ENCODE measurements at places on chromosomes 2 and 18.

DNA sequence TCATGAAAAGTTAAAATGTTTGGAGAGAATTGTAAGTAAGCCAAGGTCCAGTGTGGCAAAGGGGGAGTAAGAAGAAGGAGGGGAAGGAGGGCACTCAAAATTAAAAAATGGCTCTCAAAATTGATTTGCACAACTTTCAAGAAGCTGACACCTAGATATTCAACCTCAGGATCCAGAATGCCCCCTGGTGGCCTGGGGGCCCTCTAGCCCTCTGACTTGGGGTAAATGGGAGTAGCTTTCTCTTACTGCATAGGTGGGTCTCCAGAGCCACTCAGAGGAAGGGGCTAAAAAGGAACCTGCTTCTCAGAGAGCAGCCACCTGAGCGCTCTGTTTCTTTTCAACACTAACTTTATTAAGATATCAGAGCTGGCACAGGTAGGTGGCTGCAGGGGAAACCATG is 968.5 kb downstream of the BCL11A start:
- no peak for DNase-seq

DNA sequence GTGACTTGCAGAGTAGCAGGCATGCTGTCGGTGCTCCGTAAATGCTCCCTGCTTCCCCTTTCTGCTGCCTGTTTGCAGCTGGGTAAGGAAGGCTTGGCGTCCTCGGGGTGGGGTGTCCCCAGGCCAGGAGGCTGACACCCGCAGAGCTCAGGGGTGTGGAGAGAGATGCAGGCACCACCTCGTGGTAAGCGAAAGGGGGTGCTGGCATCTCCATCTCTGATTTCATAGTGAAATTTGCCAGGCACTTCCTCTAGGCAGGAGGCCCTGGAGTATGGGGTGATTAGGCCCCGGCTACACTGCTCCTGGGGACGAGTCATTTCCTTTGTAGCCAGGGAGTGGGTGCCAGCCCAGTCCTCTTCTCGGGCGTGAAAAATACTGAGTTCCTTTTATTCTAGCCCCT is 160.4 kb downstream of the KLHL29 start:
- peak; percentile 51 for DNase-seq

DNA sequence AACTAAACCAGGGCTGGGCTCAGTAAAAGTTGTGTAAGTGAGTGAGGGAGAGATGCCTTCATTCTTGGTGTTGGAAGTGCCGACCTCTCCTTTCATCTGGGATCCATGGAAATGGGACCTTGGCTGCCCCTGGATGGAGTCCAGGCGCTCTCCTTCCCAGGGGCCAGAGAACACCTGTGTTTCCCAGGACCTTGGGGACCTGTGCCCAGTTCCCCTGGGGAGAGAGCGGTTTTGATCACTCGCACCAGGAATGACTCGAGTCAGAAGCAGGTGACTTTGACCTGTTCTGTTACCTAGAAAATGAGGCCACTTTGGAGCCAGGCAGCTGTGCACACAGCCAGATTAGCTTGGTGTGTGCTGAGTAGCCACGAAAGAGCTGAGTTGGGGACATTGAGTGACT is 97.3 kb downstream of the SH3BP4 start:
- peak; percentile 27 for DNase-seq

DNA sequence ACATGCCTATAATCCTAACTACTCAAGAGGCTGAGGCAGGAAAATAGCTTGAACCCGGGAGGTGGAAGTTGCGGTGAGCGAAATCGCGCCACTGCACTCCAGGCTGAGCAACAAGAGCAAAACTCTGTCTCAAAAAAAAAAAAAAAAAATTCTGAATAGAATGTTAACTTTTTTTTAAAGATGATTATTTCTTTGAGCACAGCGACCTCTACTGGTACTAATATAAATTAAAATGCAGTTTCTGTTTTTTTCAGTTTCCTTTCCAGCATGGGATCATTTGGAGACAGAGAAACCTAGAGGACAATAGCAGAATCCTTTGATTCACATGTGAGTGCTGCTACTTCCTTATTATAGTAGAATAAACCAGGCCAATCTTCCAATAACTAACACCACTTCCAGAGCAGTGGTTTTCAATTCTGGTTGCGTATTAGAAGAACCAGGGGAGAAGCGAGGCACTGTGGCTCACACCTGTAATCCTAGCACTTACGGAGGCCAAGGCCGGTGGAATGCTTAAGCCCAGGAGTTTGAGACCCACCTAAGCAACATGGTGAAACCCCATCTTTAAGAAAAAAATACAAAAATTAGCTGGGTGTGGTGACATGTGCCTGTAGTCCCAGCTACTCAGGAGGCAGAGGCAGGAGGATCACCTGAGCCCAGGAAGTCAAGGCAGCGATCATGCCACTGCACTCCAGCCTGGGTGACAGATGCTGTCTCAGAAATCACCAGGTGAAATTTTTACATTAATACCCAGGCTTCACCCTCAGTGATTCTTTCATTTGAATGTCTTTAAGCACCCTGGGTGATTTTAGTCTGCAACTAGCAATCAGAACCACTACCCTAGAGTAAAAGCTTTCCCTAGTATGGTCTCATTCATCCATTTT is 10.1 kb downstream of the SRSF7 start:
- peak; percentile 53 for DNase-seq

GRCh38 chr2:69811591-69811990 is 17.9 kb upstream of the GMCL1 start:
- no peak for DNase-seq

DNA sequence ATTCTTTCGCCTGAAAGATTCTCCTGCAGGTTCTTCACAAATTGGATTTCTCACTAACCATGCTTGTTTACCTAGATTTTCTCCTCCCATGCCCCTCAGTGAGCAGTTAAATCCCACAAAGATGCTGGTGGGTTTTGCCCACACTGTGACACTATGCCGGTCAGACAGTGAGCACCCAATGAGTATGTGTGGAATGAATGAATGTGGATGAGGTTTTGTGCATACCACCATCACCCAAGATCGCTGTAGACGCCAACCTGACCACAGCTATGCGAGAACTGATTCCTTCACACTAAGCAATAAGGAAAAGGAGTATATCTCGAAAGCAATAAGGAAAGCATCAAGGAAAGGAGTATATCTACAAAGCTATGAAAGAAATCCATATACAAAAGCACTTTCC is 116.7 kb downstream of the PID1 start:
- peak; percentile 82 for DNase-seq

GRCh38 chr2:136386046-136386445 is 268.1 kb upstream of the CXCR4 start:
- DNase-seq, result no peak

- no peak for DNase-seq
Measured at GRCh38 chr2:202824901-202825300, 46.7 kb downstream of the ICA1L start.

DNA sequence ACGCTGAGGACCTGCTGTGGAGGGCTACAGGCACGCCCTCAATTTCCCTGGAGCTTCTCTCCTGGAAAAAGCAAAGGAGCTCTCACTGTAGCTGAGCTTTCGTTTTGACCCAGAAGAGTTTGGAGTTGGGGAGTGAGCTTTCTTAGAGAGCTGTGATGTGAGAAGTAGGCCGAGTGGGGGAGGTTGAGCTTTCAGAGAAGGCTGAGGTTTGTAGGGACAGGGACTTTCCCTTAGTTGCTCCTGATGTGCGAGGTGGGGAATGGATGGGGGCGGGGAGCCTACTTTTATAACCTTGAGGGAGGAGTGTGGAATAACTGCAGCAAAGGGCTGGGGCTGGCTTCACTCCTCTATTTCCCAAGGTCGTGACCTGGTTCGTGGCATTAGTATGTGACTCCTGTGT is 47.1 kb downstream of the ZNF532 start:
- DNase-seq, result peak; percentile 16

DNA sequence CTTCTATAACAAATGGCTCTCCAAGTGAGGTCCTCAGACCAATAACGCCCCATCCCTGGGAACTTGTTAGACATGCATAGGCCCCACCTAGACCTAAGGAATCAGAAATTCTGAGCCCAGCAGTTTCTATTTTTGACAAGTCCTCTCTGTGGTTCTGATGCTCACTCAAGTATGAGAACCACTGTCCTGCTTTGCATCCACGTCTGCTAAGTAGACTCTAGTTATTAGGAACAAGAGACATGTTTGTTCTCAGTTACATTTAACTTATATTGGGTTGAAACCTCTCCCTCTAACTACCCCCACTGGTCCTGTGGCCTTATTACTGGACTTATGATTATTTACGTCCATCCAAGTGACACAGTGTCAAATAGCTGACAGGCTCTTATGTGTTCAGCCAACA is 70.3 kb downstream of the TMEM17 start:
- DNase-seq, result no peak

GRCh38 chr2:217279556-217279955 is 419.7 kb upstream of the TNP1 start:
- peak; percentile 95 for DNase-seq

DNA sequence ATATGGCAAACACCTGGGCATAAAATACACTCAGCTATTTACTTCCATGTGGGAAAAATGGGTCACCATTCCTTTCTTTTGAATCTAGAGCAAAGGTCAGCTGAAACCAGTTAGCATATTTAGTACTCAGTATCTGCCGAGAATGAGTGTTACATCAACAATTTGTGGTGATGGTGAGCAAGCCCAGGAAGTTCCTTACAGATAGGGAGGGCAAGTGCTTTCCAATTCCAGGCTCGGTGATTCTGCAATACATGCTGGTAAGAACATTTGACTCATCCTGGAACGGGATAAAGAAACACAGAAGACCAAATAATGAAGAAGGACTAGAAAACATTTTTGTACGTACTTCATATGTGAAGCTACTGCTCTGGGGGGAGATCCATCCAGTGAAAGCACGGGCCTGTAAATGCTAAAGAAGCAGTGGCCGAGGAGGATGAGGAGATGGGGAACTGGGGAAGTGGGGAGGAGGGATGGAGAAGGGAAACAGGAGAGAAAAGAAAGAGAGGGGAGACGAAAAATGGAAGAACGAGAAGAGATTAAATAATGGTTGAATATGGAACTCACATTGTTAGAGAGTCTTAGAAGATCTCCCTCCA is 251.9 kb downstream of the TTC32 start:
- DNase-seq, result peak; percentile 95

GRCh38 chr18:21203542-21204241 is 38.3 kb upstream of the GREB1L start:
- no peak for DNase-seq

GRCh38 chr2:79512442-79513401 is at the start of gene CTNNA2:
TSS of gene CTNNA2 (plus strand) at chr2:79513051.
- peak; percentile 32 for DNase-seq

DNA sequence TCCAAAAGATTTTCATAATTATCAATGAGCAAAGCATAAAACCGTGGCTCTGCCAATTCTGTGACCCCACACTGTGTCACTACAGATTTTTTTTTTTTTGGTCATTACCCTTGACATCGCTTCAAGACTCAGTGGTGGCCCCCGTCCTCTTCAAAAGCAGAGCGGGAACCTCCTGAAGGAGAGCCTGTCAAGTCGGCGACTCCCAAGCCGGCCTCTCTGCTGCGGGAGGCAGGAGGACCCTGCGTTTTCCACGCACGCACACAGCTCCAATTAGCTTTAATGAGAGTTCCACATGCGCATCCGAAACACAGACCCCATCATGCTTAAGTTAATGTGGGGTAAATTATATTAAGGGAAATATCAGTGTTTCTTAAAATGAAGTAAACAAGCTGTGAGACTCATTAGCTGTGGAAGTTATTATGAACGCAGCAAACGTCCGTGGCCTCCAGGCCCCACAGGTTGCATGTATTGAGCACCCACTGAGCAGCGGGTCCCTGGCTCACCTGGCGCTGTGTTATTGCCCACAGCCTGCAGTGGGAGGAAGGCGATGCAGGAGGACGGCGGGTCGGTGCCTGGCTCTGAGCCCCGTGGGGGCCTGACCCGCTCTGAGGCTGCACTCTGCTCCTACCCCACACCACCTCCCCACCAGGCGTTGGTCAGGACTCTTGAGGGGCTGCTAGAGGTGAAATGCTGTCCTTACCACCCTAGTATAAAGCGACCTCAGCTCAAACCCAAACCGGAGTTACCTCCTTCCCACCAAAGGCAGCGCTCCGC is 181.0 kb upstream of the SALL3 start:
- no peak for DNase-seq

DNA sequence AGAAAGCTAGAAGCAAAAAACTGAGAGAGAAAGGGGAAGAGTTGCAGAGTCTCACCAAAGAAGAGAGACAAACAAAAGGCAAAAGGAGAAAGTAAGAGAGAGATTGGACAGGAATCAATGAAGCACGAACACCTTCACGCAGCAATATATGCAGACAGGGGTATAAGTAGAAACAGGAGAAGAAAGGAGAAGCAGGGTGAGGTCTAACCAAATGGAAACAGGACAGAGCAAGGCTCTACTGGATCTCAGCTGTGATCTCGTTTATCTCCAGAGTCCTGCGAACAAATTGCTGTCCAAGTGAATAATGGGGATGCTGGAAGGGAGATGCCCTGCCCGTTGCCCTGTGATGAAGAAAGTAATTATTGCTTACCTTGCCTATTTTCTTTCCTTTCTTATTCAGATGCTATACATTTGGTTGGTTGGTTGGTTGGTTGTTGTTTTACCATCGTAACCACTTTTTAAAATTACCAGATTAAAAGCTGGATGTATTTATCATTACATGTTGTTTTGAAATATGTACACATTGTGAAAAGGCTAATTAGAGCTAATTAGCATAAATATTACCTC is 34.0 kb downstream of the SP100 start:
- no peak for DNase-seq

DNA sequence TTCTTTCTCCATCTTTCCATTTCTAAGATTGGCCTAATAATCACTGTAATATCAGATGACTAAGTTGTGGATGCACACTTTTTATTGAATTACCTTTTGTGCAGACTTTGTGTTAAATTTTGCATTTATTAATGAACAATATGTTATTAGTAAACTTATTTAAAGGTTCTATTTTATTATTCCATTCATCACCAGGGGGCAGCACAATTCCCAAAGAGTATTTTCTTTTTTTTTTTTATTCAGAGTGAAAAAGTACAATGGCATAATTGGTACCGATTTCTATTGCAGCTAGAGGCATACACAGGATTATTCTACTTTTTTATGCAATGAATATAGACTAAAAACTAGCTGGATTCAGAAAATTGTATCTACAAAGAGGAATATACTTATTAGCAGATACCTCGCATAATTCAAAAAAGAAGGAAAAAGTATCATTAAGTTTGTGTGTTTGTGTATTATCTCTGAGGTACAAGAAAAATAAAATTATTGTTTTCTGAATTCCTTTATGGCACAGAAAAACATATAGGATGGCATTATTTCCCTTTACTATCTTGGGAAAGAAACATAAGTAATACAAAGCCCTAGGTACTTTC is 390.6 kb downstream of the ERBB4 start:
- peak; percentile 9 for DNase-seq

- no peak for DNase-seq
Measured at GRCh38 chr2:238696331-238696730, 151.6 kb upstream of the TWIST2 start.

DNA sequence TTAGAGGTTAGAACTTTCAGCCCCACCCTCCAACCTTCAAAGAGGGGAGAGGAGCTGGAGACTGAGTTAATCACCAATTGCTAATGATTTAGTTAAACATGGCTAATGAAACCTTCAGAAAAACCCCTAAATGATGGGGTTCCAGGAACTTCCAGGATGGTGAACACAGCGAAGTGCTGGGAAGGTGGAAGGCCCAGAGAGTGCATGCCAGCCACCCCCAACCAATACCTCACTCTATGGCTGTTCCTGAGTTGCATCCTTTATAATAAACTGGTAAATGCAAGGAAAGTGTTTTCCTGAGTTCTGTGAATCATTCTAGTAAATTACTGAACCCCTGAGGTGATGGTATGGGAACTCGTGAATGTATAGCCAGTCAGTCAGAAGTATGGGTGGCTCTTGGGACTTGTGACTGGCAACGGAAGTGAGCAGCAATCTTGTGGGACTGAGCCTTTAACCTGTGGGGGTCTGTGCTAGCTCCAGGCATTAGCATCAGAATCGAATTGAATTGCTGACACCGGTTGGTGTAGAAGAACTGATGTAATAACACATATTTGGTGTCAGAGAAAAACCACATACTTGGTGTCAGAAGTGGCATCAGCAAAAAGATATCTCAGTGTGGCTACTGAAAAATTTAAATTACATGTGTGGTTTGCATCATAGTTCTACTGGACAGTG is 37.4 kb downstream of the NPHP1 start:
- peak; percentile 33 for DNase-seq
